ENCODE measurements at places on chromosomes 4 and X.

DNA sequence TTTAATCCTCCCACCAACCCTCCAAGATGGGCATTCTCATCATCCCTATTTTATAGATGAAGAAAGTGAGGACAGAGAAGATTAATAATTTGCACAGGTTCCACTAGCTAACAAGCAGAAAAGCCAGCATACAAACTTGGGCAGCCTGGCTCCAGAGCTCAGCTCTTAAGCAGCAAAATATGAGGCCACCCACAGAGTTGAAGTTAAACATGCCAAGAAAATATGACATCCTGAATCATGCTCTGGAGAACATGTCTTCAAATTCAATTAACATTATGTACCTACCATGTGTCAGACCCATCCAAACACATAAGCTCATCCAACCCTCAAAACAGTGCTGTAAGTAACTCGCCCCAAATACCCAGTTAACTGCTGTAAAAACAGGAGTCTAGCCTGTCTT, 33.9 kb downstream of the USP46 start:
- no peak for DNase-seq

DNA sequence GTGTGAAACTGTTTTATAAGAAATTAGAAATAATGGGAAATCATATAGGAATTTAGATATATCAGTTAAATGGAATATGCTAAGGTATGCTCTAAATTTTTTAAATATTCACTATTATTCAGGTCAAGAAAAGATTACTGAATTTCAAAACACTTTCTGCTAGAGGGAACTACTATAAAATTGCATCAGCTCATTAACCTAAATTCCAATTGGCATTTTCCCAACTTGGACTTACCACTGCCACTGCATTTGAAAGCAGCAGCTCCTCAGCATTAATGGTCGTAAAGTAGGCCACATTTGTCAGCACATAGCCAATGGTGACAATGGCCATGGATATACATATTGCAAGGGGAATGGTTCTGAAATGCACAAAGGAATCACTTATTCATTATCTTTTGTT, 57.3 kb downstream of the SLC7A11 start:
- no peak for DNase-seq

- DNase-seq = no peak
Observed at GRCh38 chr4:148445860-148446330, 3.7 kb upstream of the NR3C2 start.

DNA sequence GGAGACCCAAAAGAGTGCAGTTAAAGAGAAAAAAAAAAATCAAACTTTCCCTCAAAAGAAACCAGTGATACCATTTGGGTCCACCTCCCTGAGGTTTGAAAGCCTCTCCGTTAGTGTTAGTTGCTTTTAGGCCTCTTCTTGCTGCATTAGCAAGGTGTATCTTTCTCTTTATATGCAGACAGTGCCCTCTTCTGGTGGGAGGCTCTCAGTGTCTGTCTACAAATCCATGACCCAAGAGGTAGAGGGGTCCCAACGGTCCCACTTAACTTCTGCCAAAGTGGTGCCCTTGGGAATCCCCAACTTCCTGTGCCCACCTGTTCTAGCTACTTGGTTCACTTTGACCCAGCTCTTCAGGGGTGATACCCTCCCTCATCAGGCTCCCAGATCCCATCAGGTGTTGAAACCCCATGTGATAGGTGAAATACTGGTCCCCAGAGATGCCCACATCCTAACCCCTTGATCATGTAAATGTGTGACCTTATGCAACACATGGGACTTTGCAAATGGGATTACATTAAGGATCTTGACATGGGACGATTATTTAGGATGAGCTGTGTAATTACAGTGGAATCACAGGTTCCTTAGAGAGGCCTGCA, 63.7 kb upstream of the CD99 start:
- DNase-seq = peak; percentile 33

DNA sequence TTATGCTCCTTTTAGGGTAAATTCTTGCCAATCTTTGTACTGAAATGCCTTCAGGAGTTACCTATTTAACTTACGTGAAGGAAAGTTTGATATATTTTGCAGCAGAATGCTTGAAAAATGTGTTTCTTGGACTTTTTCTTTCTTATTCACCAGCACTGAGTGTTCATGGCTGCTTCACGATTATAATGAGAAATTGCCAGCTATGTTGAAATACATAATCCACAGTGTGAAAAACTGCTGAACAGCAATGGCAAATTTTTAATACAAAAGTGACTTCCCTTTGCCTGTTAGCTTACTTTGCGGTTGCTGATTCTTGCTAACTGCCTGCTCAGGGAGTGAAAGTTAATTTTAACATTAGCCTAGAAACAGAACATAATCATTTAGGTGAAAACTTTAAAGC, 153.8 kb upstream of the SLC4A4 start:
- DNase-seq = no peak

- DNase-seq = no peak
Observed at GRCh38 chr4:68904786-68905185, 46.8 kb downstream of the UGT2A3 start.

- DNase-seq = no peak
Observed at GRCh38 chrX:26778320-26778888, 562.4 kb downstream of the MAGEB5 start.

GRCh38 chr4:95544113-95545103, 4.4 kb downstream of the UNC5C start:
- DNase-seq = no peak

DNA sequence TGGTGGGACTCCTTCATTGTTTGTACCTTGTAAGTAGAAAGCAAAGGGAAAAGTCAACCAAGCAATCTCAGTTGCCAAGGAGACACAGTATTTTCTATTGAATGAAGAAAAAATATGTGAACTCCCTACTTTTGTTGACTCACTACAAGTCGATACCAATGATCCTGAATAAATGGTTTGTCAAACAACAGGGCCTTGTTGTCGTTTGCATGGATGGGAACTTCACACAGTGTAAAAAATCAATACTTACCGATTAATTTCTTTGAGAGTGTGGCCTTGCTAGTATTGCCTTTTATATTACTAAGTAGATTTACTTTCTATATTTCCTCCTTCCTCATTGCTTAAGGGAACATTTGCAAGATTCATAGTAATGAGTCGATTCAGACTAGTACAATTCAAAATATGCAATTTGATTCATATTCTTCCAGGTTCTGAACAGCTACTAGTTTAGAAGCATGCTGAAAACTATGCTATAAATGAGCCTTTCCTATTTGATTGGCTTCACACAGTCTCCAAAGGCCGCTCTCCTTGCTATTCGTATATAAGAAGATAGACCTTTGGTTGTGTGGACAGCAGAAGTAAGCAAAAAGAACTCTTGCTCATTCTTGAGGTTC, 108.0 kb downstream of the ZNF330 start:
- no peak for DNase-seq

- DNase-seq = no peak
Observed at GRCh38 chr4:5126231-5126630, 75.0 kb downstream of the STK32B start.

DNA sequence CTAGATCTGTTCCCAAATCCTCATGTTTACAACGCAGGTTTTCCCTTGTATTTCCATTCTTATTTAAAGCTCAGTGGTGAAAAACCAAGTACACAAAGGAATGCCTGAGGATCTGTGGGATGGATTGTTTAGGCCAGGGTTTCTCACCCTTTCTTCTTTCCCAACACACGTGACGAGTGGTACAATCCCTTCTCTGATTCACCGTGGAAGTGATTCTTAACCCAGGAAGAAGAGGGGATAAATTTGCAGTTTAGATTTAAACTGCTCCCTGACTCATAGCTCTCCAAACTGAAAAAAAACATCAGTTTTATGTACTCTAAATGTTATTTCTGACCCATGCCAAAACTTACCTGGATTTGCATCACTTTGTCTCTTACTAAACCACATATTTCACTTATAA, 17.0 kb downstream of the PAQR3 start:
- DNase-seq = no peak

DNA sequence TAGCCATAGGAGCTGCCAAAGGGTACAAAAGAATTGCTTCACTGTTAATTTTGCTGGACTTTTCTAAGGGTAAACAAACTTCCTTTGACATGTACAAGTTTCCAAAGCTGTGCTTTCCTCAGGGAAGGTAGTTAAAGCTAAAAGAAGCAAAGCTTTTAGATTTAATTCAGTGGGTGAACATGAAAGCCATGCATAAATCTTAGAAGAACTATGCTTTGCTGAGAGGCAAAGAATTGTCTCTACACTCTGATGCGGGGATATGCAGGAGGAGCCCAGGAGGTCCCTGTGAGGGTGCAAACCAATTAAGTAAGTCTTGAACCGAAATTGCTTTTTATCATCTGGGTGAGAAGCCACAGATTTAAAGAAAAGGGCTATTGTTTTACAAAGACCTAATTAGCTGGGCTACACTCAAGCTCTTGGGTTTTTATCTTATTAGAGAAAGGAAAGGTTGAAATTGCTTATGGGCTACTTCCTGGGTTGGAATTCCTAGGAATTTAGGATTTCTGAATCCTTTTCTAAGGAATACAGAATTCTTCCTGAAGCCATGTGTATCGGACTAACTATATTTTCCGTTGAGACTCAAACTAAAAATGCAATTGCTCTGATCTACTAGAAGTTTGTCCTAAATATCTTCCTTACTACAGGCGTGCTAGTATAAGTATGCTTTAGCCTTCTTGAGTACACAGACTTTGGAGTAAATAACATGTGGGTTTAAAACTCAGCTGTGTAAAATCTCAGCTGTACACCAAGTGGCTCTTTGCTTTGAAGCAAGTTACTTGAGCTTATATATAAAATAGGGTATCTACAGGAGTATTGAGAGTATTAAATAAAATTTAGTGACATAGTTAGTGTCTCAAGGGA, 188.4 kb upstream of the ANK2 start:
- DNase-seq = no peak

DNA sequence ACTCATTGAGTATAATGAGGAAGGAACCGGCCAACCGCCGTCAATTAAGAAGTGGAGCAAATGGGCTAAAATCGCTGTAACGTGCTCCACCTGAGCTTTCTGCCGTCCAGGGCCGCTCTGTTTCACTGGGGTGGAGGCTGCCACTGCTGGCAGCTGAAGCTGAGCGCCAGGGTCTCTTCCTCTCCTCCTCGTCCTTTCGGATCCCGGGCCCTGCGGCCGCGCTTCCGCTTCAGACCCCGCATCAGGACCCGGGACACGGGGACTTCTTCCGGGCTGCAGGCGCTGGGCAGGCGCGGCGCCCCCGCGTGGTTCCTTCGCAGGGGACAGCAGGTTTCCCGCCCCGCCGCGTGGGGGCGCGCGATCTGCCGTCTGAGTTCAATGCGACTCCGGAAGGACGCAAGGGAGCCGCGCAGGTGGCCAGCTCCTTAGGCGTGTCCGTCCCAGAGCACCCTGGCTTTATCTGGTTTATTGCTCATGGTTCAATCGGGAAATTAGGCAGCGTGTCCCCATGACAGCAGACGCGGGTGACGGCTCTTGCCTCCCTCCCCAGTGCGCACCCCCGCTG, 519.8 kb downstream of the TRIML1 start:
- DNase-seq = no peak

GRCh38 chrX:104195489-104196084, 29.3 kb downstream of the FAM199X start:
- peak; percentile 30 for DNase-seq

Data from CD4-positive, alpha-beta T cell treated with Interleukin-6 at 100 ng/mL for 8 hours (primary cell).